ENCODE measurements at places on chromosomes 1 and 21.

GRCh38 chr1:111738436-111739193 is 580 bp downstream of the INKA2 start:
- peak; percentile 61 for DNase-seq

GRCh38 chr1:194369060-194369459 is 1182.6 kb upstream of the B3GALT2 start:
- DNase-seq: no peak

DNA sequence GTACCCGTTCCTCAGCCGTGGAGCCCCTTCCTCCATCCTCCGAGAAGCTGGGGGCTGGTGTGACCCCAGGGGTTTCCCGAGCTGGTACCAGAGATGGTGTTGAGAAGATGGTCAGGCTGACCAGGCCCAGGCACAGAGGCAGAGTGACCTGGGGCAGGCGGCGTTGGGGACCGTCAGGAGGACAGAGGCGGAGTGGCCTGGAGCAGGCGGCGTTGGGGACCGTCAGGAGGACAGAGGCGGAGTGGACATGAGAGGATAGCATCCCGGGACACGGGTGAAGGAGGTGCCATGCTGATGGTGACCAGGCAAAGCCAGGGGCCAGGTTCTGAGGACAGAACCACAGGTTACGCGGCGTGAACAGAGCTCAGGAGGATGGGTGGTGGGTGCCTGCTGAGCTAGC is 75.9 kb upstream of the TTC34 start:
- no peak for DNase-seq

DNA sequence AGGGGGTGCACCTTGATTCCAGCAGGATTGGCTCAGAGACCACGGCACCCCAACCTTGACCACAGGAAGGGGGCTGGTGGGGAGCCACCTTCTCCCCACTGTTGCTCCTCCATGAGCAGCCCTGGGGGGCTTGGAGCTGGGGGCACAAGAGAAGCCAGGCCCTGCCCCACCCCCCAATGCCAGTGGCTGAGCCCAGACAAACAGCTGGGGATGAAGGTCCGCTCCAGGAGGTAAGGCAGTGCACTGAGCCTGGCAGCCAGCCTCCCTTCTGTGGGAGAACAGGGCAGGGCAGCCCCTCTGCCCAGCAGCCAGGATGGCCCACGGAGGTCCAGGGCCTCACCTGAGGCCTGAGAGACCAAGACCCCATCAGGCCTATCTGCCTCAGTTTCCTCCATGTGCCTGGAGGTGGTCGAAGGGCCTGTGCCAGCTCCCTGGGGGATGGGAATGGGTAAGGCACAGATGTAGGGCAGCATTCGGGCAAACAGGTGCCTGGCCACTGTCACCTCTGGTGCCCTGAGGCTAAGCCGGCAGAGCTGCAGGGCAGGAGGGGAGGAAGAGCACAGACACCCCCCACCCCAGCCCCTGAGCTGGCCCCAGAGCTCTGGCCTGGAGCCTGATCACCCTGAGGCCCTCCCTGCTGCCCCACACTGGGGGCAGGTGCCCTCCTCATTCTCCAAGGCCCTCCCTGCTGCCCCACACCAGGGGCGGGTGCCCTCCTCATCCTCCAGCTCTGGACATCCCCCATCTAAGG is 7.1 kb downstream of the ITGB2 start:
- DNase-seq: no peak

- no peak for DNase-seq
Observed at GRCh38 chr1:186627019-186627418, 53.2 kb downstream of the PTGS2 start.

DNA sequence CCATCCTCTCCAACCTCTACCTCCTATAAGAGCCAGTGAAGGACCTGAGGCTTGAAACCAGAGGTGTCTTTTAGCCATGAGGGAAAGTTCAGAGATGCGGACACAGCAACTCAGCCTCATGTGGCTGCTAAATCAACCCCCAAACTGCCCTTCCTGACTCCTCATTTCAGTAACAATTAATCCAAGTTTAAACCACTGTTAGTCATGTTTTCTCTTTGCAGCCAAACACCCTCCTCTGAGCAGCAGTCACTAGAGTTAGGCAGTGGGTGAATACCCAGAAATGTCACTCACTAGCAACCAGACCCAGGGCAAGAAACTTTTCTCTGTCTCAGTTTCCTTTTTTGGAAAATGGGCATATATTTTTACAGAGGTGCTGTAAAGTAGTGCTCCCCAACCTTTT is 71.2 kb downstream of the KCNJ15 start:
- no peak for DNase-seq

GRCh38 chr1:238438311-238439270 is 547.9 kb upstream of the ZP4 start:
- DNase-seq: no peak

GRCh38 chr1:61370913-61371279 is 288.5 kb downstream of the NFIA start:
- DNase-seq: no peak

DNA sequence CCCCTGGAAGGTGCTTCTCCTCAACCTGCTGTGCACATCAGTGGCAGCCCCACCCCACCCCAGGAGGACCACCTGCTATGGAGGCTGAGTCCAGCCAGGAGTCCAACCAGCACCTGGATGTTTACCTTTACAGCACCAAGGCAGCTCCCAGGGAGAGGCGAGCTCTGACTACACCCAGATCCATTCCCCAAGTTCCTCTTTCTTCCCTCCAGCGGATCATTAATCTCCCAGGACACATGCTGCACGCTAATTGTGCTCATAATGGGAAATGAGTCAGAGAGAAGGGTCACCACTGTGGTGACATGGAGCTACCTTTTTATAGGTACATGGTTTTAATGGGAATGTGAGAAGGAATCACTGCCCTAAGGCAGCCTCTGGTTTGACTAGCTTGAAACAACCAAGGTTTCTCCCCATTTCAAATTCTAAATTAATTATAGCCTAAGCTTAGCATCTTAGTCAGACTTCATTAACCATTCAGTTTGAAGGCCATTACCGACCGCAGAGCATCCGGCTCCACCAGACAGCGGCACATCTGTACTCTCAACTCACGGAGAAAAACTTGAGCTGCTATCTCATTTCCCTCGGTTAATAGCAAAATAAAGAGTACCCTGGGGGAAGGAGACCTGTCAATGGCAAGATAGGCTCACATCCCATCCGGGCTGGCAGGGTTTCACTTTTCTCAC is 173.1 kb upstream of the GALNT2 start:
- no peak for DNase-seq
